ENCODE measurements at places on chromosomes 6 and 20. TPM values are rescaled to one million over a fixed set of nuclear protein-coding genes. Genes with fewer than 3 reads are reported as not detected.

GRCh38 chr6:11467364-11467763 is 70.2 kb upstream of the TMEM170B start:
- no peak overlapping the region for H3K27ac ChIP-seq
- H3K4me1 ChIP-seq, result no peaks in the 10 kb centered on the region
- no peak for DNase-seq
- no peaks in the 10 kb centered on the region for H3K27me3 ChIP-seq
- no peaks in the 10 kb centered on the region for H3K36me3 ChIP-seq
- H3K4me3 ChIP-seq, result no peak overlapping the region

DNA sequence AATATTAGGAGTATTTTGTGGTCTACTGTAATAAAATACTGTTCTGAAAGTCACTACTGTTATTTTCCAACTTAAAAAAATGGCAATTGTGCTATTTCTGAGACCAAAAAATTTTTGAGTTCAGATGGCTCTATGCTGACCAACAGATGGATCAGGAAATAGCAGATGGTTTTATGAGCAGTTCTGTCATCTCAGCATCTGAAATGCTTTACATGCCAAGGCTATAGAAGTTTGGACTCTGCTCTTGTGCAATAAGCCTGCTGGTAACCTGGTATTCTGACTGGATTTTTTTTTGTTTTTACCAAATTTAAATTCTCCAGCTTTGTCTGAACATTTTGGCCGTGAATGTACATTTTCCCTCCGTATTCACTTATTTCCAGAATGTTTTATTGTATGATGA is 1127.5 kb downstream of the GRIK2 start:
- no peak overlapping the region for H3K4me3 ChIP-seq
- H3K4me1 ChIP-seq, result no peaks in the 10 kb centered on the region
- no peak overlapping the region for H3K27ac ChIP-seq
- no peaks in the 10 kb centered on the region for H3K27me3 ChIP-seq
- no peak for DNase-seq

GRCh38 chr20:11849270-11849915 is 68.3 kb upstream of the BTBD3 start:
- H3K4me1 ChIP-seq, result peaks cover 8% of the 10 kb centered on the region
- DNase-seq, result no peak
- no peaks in the 10 kb centered on the region for H3K27me3 ChIP-seq
- no peaks in the 10 kb centered on the region for H3K36me3 ChIP-seq
- no peak overlapping the region for H3K27ac ChIP-seq

GRCh38 chr6:156808287-156808686 is 31.1 kb downstream of the ARID1B start:
- H3K36me3 ChIP-seq, result no peaks in the 10 kb centered on the region
- no peak overlapping the region for H3K27ac ChIP-seq
- no peak for DNase-seq

Gene NHSL1
- 94.8 TPM for total RNA-seq

All from colonic mucosa (tissue), 4 donors.